ENCODE measurements at places on chromosomes 4 and X.

- DNase-seq = no peak
These were observed 331.5 kb downstream of the NKX6-1 start for GRCh38 chr4:84167564-84167963.

- DNase-seq = no peak
These were observed 248.6 kb upstream of the JADE1 start for GRCh38 chr4:128560754-128561495.

GRCh38 chr4:121156822-121157769, 7.0 kb downstream of the TNIP3 start:
- DNase-seq = peak; percentile 73

DNA sequence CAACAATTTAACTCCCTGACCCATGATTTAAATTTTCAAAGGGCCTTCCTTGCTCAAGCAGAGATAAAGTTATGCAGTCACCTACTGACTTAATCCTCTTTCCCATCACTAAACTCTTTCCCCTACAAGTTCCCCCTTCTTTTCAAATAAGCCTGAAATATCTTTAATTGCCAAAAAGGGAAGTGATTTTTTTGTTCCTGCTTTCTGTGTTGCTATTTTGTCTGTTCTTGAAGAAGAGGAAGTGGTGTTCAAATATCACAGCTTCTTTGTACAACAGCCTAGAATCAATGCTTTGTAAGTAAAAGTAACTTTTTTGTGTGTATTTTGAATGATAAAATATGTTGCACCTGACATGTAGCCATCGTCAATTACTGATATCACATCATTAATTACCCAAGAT, 595.9 kb downstream of the CENPC start:
- peak; percentile 96 for DNase-seq
